ENCODE measurements at places on chromosomes 16 and 17.

DNA sequence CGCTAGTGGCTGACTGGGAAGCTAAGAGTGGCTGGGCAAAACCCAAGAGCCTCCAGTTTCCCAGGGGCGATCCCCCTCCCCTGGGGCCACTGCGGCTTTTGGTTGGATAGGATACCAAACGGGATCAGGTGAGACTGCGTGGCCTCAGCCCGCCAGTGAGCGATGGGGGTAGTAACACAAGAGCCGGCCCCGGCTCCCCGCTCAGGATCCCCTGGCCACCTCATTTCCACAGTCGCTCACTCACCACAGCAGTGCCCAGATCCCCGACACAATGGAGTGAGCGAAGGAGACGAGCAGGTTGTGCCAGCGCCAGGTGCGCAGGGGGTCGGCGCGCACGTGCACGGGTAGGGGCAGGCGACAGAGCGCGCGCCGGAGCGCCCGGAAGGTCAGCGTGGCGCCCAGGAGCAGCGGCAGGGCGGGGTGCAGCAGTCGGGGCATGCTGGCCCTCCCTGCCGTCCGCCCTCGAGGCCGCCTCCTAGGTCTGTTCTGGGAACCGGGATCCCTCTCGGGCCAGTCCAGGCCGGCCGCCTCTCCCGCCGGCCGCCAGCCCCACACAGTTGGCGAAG is 290 bp downstream of the TLCD1 start:
- peak; percentile 68 for DNase-seq

DNA sequence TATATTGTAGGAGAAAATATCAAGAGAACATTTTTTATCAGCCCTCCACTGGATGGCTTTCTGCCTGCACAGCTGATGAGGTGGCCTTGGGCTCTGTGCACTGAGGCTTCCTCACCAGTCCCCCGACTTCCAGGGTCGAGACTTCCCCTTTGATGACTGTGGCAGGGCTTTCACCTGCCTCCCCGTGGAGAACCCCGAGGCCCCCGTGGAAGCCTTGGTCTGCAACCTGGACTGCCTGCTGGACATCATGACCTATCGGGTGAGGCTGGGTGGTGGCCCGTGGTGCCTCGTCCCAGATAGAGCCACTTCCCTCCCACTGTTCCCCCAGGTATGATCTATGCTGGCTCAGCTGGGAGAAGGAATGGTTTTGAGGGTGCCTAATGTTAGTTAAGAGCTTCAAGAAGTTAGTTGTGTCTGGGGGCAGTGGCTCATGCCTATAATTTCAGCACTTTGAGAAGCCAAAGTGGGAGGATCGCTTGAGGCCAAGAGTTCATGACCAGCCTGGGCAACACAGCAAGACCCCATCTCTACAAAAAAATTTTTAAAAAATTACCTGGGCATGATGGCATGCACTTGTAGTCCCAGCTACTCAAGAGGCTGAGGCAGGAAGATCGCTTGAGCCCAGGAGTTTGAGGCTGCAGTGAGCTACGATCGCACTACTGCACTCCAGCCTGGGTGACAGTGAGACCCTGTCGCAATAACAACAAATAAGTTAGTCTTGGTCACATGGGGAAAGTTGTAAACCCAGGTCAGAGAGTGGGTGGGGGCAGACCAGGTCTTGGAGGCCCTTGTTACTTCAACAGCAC is 11.8 kb downstream of the FCSK start:
- no peak for DNase-seq

GRCh38 chr17:76139801-76140660 is 1.0 kb downstream of the FOXJ1 start:
- DNase-seq, result no peak

- no peak for DNase-seq
Observed at GRCh38 chr16:69787883-69788282, 25.8 kb downstream of the WWP2 start.

GRCh38 chr16:52466994-52467393 is 79.9 kb downstream of the TOX3 start:
- no peak for DNase-seq

DNA sequence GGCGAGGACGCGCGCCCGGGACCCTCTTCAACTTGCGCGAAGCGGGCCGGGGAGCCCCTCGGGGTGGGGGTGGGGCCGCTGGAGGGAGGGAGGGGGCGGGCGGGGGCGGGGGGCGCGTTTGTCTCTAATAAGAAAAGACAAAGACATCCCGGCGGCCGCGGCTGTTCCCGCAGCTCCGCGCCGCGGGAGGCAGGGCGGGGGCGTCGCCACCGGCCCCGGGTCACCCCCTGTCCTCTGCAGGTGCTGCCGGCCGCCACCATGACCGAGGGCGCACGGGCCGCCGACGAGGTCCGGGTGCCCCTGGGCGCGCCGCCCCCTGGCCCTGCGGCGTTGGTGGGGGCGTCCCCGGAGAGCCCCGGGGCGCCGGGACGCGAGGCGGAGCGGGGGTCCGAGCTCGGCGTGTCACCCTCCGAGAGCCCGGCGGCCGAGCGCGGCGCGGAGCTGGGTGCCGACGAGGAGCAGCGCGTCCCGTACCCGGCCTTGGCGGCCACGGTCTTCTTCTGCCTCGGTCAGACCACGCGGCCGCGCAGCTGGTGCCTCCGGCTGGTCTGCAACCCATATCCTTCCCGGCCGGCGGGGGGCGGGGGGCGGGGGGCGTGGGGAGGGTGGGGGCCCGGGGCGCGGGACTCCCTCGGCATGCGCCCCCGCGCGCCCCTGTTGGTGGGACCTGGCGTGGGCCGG is 714 bp downstream of the CACNA1H start:
- DNase-seq, result no peak

- DNase-seq, result no peak
Observed at GRCh38 chr17:37789021-37789565, 44.2 kb upstream of the HNF1B start.

DNA sequence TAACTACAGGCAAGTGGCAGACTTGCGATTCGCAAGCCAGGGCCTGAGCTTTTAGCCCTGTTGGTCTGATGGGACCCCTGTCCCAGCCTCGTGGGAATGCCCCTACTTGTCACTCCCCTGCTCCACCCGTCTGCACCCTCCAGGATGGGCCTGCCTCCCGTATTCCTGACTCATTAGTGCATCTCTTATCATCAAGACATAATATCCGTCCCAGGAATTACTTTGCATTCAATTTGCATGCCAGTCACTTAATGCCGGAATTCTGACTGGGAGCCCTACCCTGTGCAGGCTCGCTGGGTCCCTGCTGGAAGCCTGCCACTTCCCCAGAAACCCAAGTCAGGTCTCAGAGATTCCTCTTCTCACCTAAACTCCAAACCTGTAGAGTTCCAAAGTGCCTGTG is 3.3 kb downstream of the PRSS53 start:
- no peak for DNase-seq

GRCh38 chr16:58658796-58659211 is 25.8 kb downstream of the SLC38A7 start:
- DNase-seq, result no peak

DNA sequence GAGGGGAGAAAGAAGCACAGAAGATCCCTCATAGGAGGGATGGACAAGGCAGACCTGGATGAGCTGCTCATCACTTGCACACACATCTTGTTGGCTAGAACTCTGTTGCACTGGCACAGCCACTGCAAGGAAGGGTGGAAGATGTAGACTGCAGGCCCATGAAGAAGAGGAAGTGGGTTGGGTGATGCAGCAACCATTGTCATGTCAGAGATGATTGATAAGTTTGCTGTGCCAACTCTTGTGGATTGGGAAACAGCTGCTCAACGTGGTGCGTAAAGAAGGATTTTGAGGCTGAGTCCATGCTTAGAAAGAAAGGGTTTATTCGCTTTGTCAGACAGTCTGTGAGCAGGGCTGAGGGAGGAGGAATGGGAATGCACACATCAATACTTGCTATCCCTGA is 161.4 kb upstream of the MPHOSPH6 start:
- DNase-seq, result no peak

- no peak for DNase-seq
Observed at GRCh38 chr16:77306075-77306474, 106.9 kb downstream of the SYCE1L start.

DNA sequence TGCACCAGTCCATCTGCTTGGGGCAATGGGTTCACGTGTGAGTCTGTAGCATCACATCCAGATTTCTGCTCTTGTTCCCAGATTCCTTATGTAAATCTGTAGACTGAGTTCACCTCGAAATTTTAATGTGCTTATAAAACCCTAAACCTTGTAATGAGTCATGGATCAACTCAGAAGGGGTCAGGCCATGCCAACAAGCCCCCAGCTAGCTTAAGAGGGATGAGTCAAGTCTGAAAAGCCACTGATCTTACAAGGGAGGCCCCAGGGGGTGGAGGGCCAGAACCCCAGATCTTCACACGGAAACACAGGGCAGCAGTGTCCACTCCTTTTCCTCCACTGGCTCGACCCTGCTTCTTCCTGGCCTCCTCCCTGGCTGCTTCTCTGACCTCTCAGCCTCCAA is 399.1 kb upstream of the CDH5 start:
- no peak for DNase-seq

DNA sequence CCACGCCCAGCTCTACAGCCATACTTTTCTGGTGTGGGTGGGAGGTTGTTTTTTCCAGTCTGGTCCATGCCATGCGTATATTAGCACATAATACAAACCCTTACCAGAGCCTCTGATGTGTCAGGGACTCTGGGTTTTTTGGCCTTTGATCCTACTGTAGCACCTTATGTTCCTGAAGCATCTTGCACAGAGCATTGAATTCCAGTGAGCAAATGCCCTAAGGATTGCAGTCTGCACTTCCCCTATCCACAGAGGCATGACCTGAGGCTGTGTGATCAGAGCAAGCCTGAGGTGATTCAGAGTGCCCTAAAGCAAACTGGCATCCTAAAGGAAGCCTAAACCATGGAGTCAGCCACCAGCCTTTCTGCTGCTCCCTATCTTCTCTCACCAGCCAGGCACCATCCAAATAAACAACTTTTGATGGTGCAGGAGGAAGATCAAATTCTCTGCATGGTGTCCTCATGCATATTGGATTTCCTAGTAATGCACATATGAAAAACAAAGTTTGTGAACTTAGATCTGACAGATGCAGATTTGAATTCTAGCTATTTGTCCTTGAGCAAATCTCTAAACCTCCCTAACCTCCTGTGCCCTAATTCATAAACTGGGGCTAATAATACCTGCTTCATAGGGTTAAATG is 41.2 kb upstream of the HAS3 start:
- no peak for DNase-seq

GRCh38 chr17:48589831-48590606 is at the start of gene HOXB3:
Gene HOXB3, minus strand, starts transcription at chr17:48590241. Its CDS starts 37,767 bp downstream, at chr17:48552474.
- DNase-seq, result no peak

- no peak for DNase-seq
Observed at GRCh38 chr17:78875363-78876093, 27.5 kb downstream of the CEP295NL start.

DNA sequence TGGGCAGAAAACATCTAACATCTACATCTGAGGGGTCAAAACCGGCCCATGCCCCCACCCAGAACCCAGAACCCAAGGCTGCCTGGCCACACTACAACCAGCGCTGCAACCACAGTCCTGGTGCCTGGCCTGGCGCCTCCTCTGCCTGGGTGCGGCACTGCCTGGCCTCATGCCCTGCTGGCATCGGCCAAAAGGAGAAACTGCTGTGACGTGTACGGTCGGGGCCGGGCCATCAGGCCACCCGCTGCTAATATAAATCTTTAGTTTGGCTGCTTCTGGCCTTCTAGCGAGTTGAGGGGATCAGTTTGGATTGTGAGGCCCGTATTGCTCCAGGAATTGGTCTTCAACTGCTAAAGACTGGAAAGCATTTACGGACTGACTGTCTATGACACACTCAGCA is 22.8 kb downstream of the TMEM204 start:
- DNase-seq, result no peak

- DNase-seq, result no peak
Observed at GRCh38 chr17:45388604-45389325, 43.9 kb downstream of the ARHGAP27 start.

DNA sequence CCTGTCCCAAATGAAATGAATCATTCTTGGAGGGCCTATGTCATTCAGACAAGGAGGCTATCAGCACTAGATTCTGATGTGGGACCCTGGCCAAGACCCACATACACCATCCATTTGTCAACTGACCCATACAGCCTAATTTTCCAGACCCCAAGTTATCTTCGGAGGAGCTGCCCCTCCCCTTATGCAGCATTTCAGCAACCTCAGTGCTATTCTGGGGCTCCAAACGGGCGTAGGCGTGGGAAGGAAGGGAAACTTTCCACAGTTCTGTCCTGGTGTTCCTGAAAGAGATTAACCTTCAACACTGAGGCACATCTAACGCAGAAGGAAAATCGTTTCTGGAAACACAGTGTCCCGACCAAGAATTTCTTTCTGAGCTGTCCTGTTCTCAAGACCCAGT is 86.7 kb downstream of the MYH11 start:
- DNase-seq, result no peak

- peak; percentile 35 for DNase-seq
Observed at GRCh38 chr17:63998050-63998720, at the start of gene PRR29. Gene PRR29, plus strand, starts transcription at chr17:63998351. Its CDS starts 14 bp downstream, at chr17:63998365.

DNA sequence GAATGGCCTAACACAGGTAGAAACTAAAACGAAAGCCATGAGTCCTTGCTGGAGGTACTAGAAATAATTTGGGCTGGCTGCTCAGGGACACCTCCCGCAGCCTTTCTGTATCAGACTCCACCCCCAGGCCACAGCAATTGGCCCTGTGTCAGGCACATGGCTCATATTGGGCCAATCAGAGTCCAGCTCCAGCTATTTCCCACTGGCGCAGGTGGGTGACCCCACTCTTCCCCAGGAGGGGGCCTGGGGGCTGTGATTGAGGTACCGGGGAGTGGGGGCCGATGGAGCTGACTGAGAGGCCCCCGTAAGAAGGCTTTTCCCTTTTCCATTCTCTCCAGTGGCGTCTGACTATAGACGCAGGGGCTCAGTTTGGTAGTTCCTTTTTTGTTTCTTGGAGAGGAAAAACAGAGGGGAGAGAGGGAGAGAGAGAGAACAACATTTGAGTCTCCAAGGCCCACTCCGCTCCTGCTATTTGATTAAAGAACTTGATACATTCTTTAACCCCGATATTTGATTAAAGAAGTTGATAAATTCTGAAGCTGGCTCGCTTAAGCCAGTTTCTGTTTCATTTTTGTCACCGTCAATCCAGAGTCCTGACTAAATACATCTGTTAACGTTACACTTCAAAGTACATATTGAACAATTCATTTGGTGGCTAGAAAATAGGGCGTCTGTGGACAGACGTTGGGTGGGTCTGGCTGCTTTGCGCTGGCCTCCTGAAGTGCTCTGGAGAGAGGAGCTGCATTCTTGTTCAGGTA is 26.3 kb downstream of the FOXL1 start:
- no peak for DNase-seq

- no peak for DNase-seq
Observed at GRCh38 chr17:72110942-72111318, 9.9 kb upstream of the SOX9 start.

GRCh38 chr17:81387100-81388090 is 7.9 kb upstream of the BAHCC1 start:
- DNase-seq, result no peak

DNA sequence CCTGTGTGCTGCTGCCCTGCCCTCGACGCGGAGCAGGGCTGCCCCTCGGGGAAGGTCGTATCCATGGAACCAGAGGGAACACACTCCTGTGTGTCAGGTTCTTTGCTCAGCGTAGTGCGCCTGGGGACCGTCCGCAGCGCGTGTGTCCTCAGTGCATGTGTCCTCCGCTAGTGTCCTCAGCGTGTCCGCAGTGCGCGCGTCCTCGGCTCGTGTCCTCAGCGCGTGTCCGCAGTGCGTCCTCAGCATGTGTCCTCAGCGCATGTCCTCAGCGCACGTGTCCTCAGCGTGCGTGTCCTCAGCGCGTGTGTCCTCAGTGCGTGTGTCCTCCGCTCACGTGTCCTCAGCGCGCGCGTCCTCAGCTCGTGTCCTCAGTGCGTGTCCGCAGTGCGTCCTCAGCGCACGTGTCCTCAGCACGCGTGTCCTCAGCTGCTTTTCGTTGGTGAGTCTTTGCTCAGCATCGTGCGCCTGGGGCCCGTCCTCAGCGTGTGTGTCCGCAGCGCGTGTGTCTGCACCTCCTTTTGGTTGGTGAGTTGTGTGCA is 59.2 kb upstream of the ZNF750 start:
- no peak for DNase-seq

GRCh38 chr17:75742337-75742736 is 21.1 kb downstream of the ITGB4 start:
- DNase-seq, result no peak
